Stimulated activated CD8-positive, alpha-beta memory T cell treated with anti-CD3 and anti-CD28 coated beads, Interleukin-7, amount 100 ng/mL, for 48 hours (primary cell): ENCODE measurements at places on chromosomes 5 and 9.

DNA sequence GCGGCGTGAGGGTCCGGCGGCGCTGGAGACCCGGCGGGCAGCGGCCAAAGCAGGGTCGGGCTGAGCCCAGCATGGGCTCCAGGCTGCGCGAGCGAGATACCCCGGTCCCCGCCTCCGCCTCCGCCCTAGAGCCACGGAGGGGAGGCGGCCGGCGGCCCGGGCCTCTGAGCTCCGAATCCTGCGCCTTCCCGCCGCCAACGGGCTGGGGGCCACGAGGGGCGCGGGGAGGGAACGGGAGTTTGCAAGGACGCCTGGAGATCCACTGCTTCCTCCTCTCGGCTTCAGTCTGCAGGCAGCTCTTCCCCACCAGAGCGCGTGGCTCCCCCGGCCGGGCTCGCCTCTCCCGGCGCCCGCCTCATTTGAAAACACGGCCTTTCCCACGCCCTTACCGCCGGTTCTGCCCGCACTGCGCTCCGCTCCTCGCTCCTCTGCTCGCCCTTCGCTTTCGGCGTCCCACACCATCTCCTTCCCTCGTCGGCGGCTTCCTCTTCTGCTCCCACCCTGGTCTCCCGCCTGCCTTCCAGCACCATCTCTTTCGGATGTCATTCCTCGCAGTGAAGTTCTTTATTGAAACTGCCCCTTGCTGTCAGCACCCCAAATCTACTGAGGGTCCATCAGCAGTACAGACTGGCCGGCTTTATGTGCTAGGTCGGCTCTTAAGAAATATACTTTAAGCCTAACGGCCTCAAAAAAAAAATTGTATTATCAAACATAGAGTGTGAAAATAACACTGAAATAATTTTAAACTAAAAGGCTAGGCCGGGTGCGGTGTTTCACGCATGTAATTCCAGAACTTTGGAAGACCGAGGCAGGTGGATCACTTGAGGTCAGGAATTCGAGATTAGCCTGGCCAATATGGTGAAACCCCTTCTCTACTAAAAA, 105.0 kb upstream of the FAM120A start:
- DNase-seq = no peak

- no peak for DNase-seq
Observed at GRCh38 chr5:68995845-68996545, 97.8 kb upstream of the SLC30A5 start.

DNA sequence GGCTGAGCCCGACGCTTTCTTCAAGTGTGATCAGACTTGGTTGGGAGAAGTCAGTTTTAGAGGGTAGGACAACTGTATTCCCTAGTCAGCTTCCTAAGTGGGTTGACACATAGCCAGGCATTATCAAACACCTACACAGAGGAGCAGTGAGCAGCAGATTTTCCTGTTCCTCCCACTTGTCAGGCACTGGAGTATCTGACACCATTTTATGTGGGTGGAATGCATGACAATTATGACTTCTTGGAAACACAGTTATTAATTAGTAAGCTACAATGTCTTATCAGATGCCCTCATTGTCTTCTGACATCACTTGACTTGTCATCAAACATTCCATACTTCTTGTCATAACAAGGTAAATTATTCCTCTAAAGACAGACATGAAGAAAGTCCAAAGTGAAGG, 124.9 kb downstream of the IRX2 start:
- DNase-seq = no peak

DNA sequence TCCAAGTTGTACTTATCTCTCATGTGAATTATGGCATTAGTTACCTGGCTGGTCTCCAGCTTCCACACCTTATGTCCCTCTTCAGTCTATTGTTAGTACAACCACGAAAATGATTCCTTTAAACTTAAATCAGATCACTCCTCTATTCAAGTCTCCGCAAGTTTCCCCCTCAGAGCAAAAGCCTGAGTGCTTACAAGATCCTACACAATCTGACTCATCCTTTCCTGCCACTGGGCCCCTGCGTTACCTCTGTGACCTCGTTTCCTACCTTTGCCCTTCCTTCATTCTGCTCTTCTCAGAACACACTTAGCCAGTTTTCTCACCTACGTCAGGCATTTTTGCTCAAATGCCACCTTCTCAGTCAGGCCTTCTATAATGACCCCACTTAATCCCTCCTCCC, 45.1 kb upstream of the GLIS3 start:
- DNase-seq = peak; percentile 49

DNA sequence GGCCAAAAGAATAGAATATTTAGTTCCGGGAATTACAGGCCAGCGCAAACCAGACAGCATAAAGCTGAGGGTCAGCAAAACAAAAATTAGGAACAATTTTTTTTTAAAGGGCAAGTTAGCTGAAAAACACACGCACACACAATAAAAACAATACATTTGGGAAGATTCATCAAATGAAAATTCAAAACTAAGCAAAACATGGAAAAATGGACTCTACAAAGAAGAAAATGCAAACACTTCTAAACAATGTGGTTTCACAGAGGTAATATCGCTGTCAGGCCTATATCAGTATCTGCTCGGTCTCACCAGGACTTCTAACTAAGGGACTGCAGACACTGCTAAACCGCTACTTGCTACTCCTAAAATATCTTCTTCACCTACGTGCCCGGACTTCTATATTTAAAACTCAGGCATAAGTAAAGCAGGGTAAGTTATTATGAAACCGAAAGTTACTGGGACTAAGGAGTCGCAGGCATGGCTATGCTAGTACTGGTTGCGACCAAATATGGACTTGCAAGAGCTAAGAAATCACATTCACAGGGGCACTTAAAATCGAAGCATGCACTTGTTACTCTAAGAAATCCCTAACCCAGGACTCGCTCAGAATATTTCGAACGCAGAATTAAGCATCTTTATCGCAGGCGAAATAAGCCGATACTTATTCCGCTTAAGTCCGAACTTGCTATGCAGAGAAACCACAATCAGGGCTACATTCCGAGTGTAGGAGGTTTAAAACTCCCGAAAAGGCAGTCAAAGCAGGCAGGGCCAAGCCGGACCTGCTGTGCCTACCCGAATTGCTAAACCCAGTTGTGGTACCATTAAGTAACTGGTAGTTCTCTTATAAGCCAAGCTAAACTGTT, 2.3 kb downstream of the ANXA2R start:
- no peak for DNase-seq

- no peak for DNase-seq
Observed at GRCh38 chr9:98854266-98854665, 46.8 kb downstream of the GALNT12 start.

DNA sequence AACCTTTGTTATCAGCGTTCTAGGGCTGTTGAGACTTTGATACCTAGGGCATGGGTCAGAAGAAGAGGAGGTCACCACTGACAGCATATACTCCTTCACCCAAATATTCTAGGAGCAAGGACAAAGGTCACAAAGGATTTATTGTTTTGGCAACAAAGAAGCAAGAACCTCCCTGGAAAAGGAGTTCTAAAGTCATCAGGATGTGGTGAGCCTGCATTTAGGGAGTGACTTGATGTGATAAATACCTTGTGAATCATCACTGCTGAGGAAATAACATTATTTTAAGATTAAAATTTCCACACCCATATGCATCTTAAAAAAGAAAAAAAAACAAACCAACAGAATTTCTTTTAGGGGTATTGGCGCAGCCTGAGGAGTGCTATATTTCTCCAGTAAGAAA, 13.9 kb downstream of the IFNA1 start:
- no peak for DNase-seq

- no peak for DNase-seq
Observed at GRCh38 chr9:125142560-125143376, 560 bp downstream of the SCAI start.

- DNase-seq = no peak
Observed at GRCh38 chr9:83355729-83356151, 182.5 kb downstream of the FRMD3 start.

DNA sequence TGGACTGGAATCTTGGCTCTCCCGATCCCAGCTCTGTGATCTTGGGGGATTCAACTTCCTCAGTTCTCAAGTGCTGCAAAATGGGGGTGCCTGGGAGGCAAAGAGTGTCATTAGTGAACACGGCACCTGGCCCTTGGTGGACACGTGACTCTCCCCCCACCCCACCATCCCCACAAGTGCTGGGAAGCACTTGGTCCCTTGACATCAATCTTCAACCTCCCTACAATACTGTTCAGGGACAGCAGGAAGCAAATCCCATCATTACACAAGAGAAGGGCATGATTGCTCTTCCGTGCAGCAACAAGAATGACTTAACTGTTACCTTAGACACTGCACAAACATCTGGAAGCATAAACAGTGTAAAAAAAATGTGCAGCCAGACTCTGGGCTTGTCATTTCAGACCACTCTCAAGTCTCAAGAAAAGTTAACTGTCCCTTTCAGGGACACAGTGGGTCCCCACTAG, 61.4 kb downstream of the PSMB7 start:
- no peak for DNase-seq

DNA sequence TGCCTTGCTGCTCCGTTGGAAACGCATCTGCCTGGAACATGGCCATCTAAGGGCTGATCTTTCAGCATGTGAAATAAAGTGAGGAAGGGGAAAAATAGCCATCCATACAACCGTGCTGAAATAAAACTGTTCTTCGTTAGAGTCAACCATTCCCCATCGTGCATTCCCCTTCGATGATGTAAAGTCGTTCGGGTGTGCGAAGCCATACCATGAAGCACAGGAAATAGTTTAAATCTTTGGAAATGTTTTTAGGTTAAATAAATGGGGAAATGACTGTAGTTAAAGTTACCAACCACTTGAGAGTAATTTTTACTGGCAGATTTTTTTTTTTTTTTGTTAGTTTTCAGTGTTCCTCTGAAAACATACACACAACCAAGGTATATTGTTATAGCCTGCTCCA, 302.5 kb downstream of the SH3GL2 start:
- DNase-seq = no peak

DNA sequence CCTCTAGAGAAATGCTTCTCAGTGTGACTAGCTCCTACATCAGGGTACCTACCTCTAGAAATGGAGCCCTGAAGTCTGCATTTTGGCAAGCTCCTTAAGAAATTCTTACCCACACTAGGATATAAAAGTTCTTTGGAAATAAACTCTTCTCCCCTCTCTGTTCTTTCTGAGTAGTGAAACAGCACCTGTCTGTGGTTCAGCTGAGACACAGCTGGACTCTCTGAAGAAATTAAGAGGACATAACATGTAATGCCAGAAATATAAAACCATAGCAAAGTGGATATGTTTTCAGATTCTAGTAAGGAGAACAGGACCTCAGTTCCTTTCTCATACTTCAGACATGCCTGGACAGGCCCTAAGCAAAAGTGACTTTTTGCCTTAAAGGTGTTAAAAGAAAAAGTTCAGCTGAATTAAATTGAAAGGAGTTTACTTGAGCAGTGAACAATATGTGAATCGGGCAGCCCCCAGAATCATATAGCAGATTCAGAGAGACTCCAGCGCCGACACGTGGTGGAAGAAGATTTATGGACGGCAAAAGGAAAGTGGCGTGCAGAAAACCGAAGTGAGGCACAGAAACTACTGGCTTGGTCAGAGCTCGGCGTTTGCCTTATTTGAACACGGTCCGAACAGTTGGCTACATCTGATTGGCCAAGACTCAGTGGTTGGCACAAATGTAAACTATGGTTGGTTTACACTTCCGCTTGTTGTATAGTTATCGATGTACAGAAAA, 64.5 kb downstream of the PRKACG start:
- no peak for DNase-seq

GRCh38 chr9:72894342-72894741, 58.5 kb downstream of the ALDH1A1 start:
- no peak for DNase-seq

DNA sequence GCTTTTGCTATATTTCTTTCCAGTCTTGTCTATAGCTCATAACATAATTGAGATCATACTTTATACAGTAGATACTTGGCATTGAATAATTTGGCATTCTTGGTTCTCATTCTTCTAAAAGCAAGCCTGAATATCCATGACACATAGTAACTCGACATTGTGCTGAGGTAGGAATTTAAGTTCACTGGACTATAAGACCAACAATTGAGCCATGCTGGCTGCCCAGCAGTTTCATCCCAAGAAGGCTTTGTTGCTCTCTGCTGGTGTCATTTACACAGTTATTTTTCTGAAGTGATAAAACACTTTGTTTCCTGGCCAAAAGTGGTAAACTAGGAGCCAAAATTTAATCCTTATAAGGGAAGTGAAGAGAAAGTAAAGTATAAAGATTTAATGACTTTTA, 192.0 kb downstream of the ADAMTSL1 start:
- no peak for DNase-seq

DNA sequence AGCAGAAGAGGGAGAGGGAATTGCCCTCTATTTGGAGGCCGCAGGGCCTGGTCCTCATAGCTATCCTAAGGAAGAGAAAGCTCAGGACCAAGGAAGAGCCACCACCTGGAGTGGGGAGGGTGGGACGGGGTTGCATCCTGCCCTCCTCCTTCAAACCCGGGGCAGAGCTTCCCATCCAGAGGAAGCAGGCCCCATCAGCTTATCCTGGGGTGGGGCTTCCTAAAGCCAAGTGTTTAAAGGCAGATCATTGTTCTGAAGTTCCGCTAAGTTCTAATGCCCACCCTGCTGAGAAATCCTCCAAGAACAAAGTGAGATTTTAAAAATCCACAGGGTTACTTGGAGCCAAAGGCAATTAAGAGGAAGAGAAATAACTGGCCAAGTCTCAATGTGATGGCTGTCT, 210.3 kb downstream of the C9orf152 start:
- no peak for DNase-seq

- DNase-seq = no peak
Observed at GRCh38 chr9:107571148-107571547, 81.6 kb upstream of the KLF4 start.

DNA sequence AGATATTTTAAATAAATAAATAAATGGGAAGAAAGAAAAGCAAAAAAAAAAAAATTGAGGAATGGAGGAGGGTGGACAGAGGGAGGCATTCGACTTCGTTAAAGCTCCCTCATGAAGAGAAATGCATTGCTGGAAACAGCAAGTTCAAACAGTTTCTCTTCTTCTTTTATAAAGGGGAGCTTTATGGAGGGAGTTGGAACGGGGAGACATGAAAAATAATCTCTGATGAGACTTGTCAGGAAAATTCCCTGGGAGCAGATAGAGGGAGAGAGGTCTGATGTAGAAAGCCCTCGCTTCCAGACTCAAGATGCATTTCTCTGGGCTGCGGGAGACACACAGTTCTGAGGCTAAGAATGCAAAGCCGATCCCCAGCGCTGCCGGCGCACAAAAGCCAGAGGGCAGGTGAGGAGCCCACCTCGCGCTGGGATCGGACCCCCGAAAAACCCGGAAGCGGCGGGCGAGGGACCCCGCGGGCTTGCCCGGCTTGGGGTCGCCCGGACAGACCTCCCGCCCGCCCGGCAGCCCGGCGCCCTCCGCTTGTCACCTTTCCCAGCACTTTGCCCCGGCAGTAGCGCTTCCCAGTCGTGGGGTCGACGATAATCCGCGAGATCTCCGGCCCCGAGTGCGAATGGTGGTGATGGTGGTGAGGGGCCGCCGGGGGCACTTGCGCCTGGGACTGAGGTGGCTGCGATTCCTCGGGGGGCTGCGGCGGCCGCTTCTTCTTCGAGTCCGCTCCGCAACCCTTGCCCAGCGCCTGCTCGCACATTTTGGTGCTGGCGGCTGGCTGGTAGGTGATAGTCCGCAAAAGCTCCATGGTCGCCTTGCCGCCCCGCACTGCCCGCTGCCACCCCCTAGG, 512 bp downstream of the PLK2 start:
- no peak for DNase-seq
